HFFc6 (cell line): ENCODE measurements at places on chromosomes 7 and 10. TPM values are rescaled to one million over a fixed set of nuclear protein-coding genes. Genes with fewer than 3 reads are reported as not detected.

The DLX6 gene
- not detected in 2 replicates for total RNA-seq

The HNRNPH3 gene
- total RNA-seq: 113 to 179 TPM (median 170 TPM) in 3 replicates

The CNPY4 gene
- 25.0 to 31.5 TPM (median 28.3 TPM) in 3 replicates for total RNA-seq

The EVX1 gene
- not detected in 2 replicates for total RNA-seq

The CTAGE4 gene
- total RNA-seq: not detected in 3 replicates

The SNX13 gene
- total RNA-seq: 28.6 to 33.2 TPM (median 30.5 TPM) in 3 replicates

The A1CF gene
- not detected in 3 replicates for total RNA-seq

GRCh38 chr7:140084972-140085371 lies 22.2 kb upstream of the PARP12 start:
- H3K36me3 ChIP-seq: no peaks in the 10 kb centered on the region
- H3K4me1 ChIP-seq: peaks cover 7% of the 10 kb centered on the region
- no peak overlapping the region for H3K27ac ChIP-seq
- H3K4me3 ChIP-seq: no peak overlapping the region; the same call in 1 of the 2 replicates

DNA sequence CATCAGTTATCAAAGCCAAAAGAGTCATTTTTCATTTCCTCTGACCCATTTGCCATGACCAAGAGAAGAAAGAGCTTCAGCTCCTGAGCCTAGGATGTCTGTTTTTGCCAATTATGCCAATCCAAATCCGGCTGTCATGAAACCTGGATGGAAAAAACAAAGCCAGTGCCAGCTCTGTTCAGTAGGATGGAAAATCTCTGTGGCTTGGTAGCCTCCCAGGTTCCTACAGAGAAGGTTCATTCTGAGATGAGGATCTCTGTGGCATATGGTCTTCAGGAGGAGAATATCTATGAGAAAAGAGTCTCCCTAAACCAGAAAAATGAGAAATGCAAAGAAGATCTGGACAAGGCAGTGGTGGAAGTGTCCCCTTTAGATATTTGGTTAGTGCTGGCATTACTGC lies 475.4 kb downstream of the CNTNAP2 start:
- no peaks in the 10 kb centered on the region; the same call in 1 of the 2 replicates for H3K27me3 ChIP-seq
- no peak overlapping the region for H3K4me3 ChIP-seq
- H3K4me1 ChIP-seq: no peaks in the 10 kb centered on the region
- no peaks in the 10 kb centered on the region for H3K36me3 ChIP-seq
- DNase-seq: no peak

DNA sequence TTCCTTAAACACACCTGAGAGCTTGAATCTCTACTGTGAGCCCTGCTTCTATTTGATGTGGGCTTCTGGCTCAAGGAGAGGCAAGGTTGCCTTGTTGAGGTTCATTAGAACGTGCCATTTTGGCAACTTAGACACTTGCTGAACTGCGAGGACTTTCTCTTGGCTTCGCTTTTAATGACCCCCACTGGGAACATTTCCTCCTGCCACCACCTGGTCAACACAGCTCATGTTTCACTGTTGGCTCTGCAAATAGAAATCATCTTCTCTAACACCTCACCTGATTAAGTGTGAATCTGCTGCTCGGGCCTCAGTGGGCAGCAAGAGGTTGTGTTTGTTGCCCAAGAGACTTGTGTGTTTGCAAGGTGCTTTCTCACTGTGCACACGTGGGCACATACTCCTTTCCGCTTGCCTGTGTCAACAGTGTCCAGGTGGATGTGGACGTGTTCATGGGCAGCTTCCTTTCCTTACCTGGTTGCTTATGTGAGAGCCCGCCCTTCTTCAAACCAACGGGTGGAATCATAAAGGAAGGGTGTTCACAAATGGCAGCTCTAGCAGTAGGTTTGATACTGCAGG lies 147.0 kb downstream of the NRP1 start:
- no peak for DNase-seq
- H3K4me3 ChIP-seq: no peak overlapping the region
- H3K27me3 ChIP-seq: peaks cover 6% of the 10 kb centered on the region

- H3K36me3 ChIP-seq: no peaks in the 10 kb centered on the region
- no peak overlapping the region for H3K4me3 ChIP-seq
- H3K27me3 ChIP-seq: no peaks in the 10 kb centered on the region; the same call in none of the 2 replicates
- DNase-seq: no peak
- H3K27ac ChIP-seq: no peak overlapping the region
These were observed 49.6 kb downstream of the ASB13 start for GRCh38 chr10:5616836-5617235.

DNA sequence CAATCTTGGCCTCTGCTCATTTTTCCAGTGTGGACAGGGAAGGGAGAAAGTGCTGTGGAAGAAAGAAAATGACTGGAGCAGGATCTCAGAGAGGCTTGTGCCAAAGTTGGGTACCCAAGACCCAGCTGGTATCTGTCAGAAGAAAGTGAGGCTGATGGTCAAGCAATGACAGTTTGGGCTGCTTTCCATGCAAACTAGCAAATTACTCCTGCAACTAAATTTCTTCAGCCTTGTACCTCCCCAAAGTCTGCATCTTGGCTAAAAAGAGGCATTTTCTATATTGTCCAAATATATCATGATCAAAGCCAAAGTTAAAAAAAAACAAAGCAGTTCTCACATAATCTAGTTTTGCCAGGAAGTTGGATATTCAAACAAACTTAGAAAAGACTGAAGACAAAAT lies 208.5 kb upstream of the FRMD4A start:
- H3K27me3 ChIP-seq: no peaks in the 10 kb centered on the region; the same call in 1 of the 2 replicates
- H3K4me3 ChIP-seq: no peak overlapping the region
- H3K36me3 ChIP-seq: peaks cover 10% of the 10 kb centered on the region; the same call in 1 of the 2 replicates
- DNase-seq: no peak
- H3K27ac ChIP-seq: no peak overlapping the region
- no peaks in the 10 kb centered on the region; the same call in 1 of the 2 replicates for H3K4me1 ChIP-seq

DNA sequence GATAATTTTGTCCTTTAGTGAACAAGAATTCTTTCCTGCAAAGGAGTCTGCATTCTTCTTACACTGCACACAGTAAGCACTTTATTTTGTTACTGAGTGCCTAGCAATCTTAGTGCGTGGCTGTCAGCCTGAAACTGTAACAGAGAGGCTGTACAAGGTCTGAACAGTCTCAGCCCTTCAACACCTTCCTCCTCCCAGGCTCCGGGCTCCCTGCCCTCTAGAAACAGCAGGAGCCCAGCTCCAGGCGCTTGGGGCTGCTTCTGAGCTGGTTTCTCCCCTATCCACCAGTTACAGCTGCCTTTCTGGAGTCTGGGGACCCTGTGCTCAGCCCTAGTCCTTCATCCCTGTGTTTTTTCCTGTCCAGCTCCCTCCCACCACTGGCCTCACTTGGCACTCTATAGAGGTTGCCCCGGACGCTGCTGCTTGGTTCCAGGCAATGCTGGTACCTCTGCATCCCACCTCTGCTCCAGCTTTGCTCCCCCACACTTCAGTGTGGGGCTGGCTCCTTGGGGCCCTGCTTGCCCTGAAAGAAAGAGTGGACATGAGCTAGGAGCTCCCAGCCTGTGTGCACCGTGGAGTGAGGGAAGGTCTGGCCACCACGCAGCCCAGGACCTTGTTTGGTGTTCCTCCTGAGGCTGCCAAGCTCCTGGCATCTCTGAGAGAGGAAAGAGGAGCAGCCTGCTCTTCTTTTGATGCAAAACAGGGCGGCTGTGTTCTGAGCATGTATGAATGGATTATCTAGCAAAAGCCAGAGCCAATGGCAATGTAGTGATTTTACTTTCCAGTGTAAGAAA lies 251.2 kb upstream of the GRB10 start:
- no peak for DNase-seq
- no peaks in the 10 kb centered on the region for H3K27me3 ChIP-seq
- peak overlapping the region; percentile 70 for H3K27ac ChIP-seq
- H3K4me1 ChIP-seq: peaks cover 64% of the 10 kb centered on the region
- peak overlapping the region; percentile 54 for H3K4me3 ChIP-seq

GRCh38 chr7:143458263-143458662 lies 15.0 kb downstream of the TAS2R60 start:
- H3K4me3 ChIP-seq: peak overlapping the region; percentile 72
- H3K36me3 ChIP-seq: no peaks in the 10 kb centered on the region; the same call in 1 of the 2 replicates
- peak; percentile 77 for DNase-seq
- peak overlapping the region; percentile 96 for H3K27ac ChIP-seq

GRCh38 chr10:34918060-34918775 lies 103.1 kb upstream of the PARD3 start:
- peaks cover 31% of the 10 kb centered on the region for H3K4me1 ChIP-seq
- DNase-seq: no peak
- H3K27ac ChIP-seq: no peak overlapping the region

DNA sequence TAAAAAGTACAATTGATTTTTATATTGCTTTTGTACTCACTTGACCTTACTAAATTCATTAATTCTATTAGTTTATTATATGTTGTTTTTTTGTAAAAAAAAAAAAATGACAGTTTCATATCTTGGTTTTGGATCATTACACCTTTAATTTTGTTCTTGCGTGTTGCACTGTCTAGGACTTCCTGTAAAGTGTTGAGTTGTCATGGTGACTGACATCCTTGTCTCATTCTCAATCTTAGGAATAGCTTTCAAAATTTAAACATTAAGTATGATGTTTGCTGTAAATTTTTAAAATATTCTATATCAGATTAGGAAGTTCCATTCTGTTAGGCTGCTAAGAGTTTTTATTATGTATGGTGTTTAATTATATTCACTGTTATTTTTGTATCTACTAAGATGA lies 139.1 kb downstream of the ARHGAP12 start:
- no peaks in the 10 kb centered on the region for H3K27me3 ChIP-seq
- H3K4me1 ChIP-seq: no peaks in the 10 kb centered on the region
- no peak overlapping the region for H3K4me3 ChIP-seq
- DNase-seq: no peak

GRCh38 chr10:10956681-10957542 lies 60.8 kb upstream of the CELF2 start:
- no peak for DNase-seq
- no peak overlapping the region for H3K27ac ChIP-seq
- H3K4me3 ChIP-seq: no peak overlapping the region
- peaks cover 2% of the 10 kb centered on the region; the same call in 1 of the 2 replicates for H3K27me3 ChIP-seq
- no peaks in the 10 kb centered on the region for H3K36me3 ChIP-seq

- no peak overlapping the region for H3K27ac ChIP-seq
- H3K27me3 ChIP-seq: no peaks in the 10 kb centered on the region
- no peaks in the 10 kb centered on the region for H3K4me1 ChIP-seq
- no peaks in the 10 kb centered on the region for H3K36me3 ChIP-seq
- no peak for DNase-seq
These were observed 34.4 kb upstream of the ETV1 start for GRCh38 chr7:14023838-14024237.

GRCh38 chr10:43235070-43235900 lies 31.6 kb downstream of the RASGEF1A start:
- H3K36me3 ChIP-seq: no peaks in the 10 kb centered on the region
- no peak overlapping the region for H3K27ac ChIP-seq
- no peak overlapping the region for H3K4me3 ChIP-seq
- H3K4me1 ChIP-seq: no peaks in the 10 kb centered on the region
- peaks cover 41% of the 10 kb centered on the region for H3K27me3 ChIP-seq

DNA sequence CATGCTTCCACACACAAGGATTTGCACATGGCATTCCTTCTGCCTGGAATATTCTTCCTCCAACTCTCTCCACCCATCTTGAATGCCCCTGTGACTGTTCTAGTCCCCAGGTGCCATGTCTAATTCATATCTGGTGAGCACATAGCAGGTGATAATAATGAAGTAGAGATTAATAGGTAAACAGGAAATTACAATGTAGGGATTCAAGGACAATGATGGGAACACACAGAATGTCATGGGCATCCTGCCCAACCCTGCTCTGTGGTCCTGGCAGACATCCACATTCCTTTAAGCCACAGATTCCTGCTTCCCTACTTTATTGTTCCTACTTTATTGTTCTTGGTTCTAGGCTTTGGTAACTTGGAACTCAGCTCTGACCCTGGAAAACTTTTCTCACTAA lies 115.8 kb downstream of the THSD7A start:
- H3K4me1 ChIP-seq: no peaks in the 10 kb centered on the region
- H3K4me3 ChIP-seq: no peak overlapping the region
- no peaks in the 10 kb centered on the region; the same call in 1 of the 2 replicates for H3K27me3 ChIP-seq

DNA sequence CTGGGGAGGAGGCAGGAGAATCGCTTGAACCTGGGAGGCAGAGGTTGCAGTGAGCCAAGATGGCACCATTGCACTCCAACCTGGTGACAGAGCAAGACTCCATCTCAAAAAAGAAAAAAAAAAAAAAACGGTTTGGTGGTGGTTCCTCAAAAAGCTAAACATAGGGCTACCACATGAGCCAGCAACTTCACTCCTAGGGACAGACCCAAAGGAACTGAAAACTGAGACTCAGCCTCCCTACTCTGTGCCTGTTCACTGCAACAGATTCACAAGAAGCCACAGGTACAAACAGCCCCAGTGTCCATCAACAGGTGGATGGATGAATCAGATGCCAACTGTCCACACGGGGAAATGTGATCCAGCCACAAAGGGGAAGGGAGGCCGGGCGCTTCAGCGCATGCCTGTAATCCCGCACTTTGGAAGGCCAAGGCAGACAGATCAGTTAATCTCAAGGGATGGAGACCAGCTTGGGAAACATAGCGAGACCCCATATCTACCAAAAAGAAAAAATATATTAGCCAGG lies 79.1 kb upstream of the TNRC18 start:
- peaks cover 26% of the 10 kb centered on the region for H3K36me3 ChIP-seq
- no peak for DNase-seq
- peaks cover 3% of the 10 kb centered on the region for H3K27me3 ChIP-seq
- H3K27ac ChIP-seq: no peak overlapping the region
- H3K4me3 ChIP-seq: no peak overlapping the region
- no peaks in the 10 kb centered on the region for H3K4me1 ChIP-seq

DNA sequence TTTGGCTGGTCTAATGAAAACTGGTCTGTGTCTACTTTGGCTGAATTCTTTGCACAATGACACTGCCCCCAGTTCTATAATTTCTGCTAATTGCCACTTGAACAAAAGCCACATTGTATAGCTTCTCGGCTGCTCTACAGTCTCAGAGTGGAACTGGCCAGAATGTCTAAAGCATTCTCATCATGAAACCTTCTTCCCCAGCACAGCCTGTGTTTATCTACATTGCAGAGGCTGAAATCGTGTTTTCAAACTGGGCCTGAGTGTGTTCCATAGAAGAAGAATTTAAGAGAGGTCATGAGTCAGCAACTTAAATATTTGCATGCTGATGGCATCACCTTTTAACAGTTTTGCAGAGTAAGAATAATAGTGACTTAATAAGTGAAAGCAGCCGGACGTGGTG lies 177.2 kb downstream of the BUB3 start:
- no peaks in the 10 kb centered on the region for H3K36me3 ChIP-seq
- no peak overlapping the region for H3K4me3 ChIP-seq
- no peaks in the 10 kb centered on the region for H3K4me1 ChIP-seq
- H3K27me3 ChIP-seq: no peaks in the 10 kb centered on the region; the same call in 1 of the 2 replicates
- DNase-seq: no peak
- no peak overlapping the region for H3K27ac ChIP-seq

- H3K36me3 ChIP-seq: no peaks in the 10 kb centered on the region
- DNase-seq: no peak
- H3K27ac ChIP-seq: no peak overlapping the region
- no peak overlapping the region for H3K4me3 ChIP-seq
- peaks cover 10% of the 10 kb centered on the region for H3K4me1 ChIP-seq
- peaks cover 23% of the 10 kb centered on the region for H3K27me3 ChIP-seq
These were observed 33.7 kb upstream of the PLXNA4 start for GRCh38 chr7:132609906-132610520.

- peak overlapping the region; percentile 92 for H3K27ac ChIP-seq
- no peak for DNase-seq
- peaks cover 34% of the 10 kb centered on the region for H3K36me3 ChIP-seq
- peak overlapping the region; percentile 35; the same call in 1 of the 2 replicates for H3K4me3 ChIP-seq
These were observed 36.9 kb upstream of the SH2D4B start for GRCh38 chr10:80500572-80501380.
